ENCODE measurements at places on chromosomes 12 and 14.

DNA sequence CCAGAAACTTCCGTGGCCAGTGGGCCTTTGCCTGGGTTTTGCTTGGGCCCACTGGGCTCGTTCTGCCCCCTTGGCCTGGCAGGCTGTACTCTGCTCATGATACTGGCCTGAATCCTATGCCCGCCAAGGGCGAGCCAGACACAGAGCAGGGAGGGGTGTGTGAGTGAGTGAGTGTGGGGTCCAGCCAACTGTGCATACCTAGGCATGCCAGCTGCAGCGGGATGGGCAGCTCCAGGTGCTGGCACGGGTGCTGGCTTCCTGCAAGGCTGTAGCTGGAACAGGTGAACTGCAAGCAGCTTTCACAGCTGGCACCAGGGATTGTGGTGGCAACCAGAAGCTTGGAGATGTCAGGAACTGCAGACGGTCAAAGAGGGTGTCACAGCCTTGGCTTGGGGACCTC is 1276.4 kb downstream of the SLC16A7 start:
- DNase-seq, result no peak

- no peak for DNase-seq
Measured at GRCh38 chr12:41920355-41920754, 224.3 kb downstream of the GXYLT1 start.

DNA sequence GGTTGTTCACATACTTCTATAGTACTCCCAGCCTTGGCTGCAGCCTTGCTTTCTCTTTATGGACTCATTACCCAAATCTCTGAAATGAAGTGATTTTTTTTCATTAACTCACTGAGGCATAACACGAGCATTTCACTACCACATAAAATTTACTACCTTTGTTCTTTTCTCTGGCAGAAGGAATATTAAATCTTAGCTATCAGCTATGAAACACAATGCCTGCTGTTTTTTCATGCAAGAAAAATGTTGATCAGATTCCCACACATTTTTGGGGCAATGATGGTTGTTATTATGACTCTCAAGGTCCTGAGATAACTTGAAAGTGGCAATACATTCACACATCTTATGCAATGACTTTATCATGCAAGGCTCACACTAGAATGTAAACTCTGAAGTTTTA is 225.3 kb upstream of the ATP2B1 start:
- DNase-seq, result no peak

DNA sequence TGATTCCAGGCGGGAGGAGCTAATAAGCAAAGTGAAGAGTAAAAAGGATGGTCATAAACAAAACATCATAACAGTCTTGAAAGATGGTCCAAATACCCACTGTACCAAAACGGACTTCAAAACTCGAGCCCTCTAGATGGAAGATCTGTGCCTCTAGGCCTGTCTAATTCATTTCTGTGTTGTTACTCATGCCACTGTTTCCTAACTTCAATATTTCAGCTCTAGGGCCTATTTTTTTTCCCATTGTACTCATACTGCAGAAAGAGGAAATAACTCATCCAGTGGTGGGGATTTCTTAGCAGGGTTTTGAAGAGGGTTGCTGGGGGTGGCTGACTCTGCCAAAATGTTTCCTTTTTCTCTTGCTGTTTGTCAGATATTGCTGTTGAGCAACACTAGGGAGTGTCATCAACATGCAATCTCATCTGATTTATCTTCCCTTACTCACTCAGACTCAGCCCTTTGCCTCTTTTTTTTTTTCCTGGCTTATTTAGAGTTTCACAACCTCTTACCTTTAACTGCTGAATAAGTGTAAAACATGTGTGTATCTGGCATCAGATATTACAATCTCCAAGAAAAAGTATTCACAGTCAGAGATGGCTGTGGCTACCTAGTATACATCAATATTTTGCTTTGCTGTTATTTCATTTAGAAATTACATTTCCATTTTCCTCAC is 189.6 kb downstream of the DUSP6 start:
- DNase-seq, result peak; percentile 91

Measured in A549 (cell line).